Activated naive CD4-positive, alpha-beta T cell treated with anti-CD3 and anti-CD28 coated beads, Interleukin-2, amount 50 U/mL, for 16 hours (primary cell): ENCODE measurements at places on chromosomes 3 and 15.

- DNase-seq, result no peak
Observed at GRCh38 chr15:24917431-24917830, 37.4 kb upstream of the SNRPN start.

DNA sequence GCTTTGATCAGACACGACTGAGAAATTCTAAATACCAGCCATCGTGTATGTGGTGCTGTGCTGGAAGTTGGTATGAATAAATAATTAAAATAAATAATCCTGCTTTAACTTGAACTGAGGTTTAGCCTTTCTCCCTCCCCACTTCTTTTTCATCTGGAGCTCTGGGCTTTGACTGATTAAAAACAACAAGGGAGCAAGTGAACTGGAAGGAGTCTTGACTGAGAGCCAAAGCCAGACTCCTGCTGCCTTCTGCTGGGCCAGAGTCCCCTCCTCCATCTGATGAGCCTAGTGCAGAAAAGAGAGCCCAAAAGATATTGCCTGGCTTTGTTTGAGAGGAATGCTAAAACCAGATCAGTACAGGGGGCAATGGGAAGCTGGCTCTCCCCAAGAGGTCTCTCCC, 96.0 kb downstream of the CCNL1 start:
- no peak for DNase-seq

GRCh38 chr15:65772930-65773329, 19.2 kb downstream of the DENND4A start:
- DNase-seq, result no peak

DNA sequence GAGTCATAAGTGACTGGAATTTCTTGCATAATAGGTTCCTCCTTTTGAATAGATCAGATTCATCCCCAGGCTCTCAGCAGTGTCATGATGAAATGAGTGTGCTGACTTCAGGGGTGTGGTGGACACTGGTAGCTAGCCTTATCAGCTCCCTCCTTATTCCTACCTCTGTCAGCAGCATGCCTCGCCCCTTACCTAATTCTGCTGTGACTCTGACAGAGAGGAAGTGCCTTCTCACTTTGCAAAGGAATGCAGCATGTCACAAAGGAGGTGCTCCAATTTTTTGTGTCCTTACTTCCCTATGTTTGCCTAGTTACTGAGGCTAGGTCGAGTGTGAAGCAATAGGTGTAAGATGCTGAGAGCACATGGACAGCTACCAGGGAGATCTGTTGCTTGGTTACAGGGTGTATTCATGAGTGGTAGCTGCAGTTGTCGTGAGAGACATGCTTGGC, 90.6 kb downstream of the TNFAIP8L3 start:
- no peak for DNase-seq
